ENCODE measurements at places on chromosomes 7 and 10.

GRCh38 chr7:2198760-2199159 is 34.0 kb downstream of the MAD1L1 start:
- no peaks in the 10 kb centered on the region for H3K27me3 ChIP-seq
- H3K4me1 ChIP-seq = no peaks in the 10 kb centered on the region
- H3K27ac ChIP-seq = no peak overlapping the region
- H3K4me3 ChIP-seq = no peak overlapping the region
- DNase-seq = no peak

GRCh38 chr7:64849250-64849923 is 53.7 kb upstream of the ZNF273 start:
- no peaks in the 10 kb centered on the region for H3K4me1 ChIP-seq
- no peaks in the 10 kb centered on the region for H3K36me3 ChIP-seq

DNA sequence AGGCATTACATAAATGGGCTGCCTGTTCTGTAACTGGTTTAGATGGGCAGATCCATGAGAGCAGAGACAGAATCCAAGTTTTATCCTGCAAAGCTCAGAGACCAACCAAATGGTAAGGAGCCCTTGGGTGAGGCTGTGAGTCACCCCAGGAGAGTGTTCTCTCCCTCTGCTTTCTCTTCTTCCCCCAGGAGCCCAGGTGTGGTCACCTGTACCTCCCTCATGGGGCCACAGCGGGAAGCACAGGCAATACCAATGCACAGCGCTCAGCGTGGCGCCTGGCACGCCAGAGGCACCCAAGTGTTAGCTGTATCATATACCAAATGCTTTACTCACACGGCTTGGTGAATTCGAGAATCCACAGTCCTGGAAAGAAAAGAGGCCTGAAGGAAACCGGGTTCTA is 39.4 kb downstream of the CTBP2 start:
- H3K27me3 ChIP-seq = no peaks in the 10 kb centered on the region
- DNase-seq = no peak
- no peaks in the 10 kb centered on the region for H3K36me3 ChIP-seq
- no peak overlapping the region for H3K4me3 ChIP-seq

DNA sequence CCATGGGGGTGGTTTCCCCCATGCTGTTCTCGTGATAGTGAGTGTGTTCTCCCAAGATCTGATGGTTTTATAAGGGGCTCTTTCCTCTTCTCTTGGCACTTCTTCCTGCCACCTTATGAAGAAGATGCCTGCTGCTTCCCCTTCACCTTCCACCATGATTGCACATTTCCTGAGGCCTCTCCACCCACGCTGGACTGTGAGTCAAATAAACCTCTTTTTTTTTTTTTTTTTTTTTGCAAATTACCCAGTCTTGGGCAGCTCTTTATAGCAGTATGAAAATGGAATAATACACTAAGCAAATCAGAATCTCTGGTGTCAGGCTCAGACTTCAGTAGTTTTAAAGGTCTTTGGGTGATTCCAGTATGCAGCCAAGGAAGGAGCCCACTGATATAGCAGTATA is 28.2 kb downstream of the TAS2R41 start:
- H3K27me3 ChIP-seq = no peaks in the 10 kb centered on the region
- H3K4me1 ChIP-seq = no peaks in the 10 kb centered on the region
- no peaks in the 10 kb centered on the region for H3K36me3 ChIP-seq
- DNase-seq = no peak
- H3K4me3 ChIP-seq = no peak overlapping the region

GRCh38 chr7:110105840-110106239 is 985.1 kb upstream of the LRRN3 start:
- no peaks in the 10 kb centered on the region for H3K4me1 ChIP-seq
- no peak overlapping the region for H3K27ac ChIP-seq
- DNase-seq = no peak

- no peak overlapping the region for H3K4me3 ChIP-seq
- H3K27me3 ChIP-seq = no peaks in the 10 kb centered on the region
- H3K4me1 ChIP-seq = no peaks in the 10 kb centered on the region
Measured at GRCh38 chr7:11153694-11154093, 180.0 kb downstream of the PHF14 start.

GRCh38 chr7:86643561-86644281 is at the start of gene GRM3:
TSS of gene GRM3 (plus strand) at chr7:86643909. CDS start at chr7:86765146, 121,237 bp downstream.
- H3K36me3 ChIP-seq = no peaks in the 10 kb centered on the region
- H3K4me1 ChIP-seq = peaks cover 6% of the 10 kb centered on the region
- no peaks in the 10 kb centered on the region for H3K27me3 ChIP-seq
- no peak for DNase-seq
- H3K4me3 ChIP-seq = peak within 1 kb of the TSS; percentile 65
- no peak within 1 kb of the TSS for H3K27ac ChIP-seq

- H3K4me3 ChIP-seq = no peak overlapping the region
- H3K27ac ChIP-seq = no peak overlapping the region
- no peaks in the 10 kb centered on the region for H3K4me1 ChIP-seq
- H3K27me3 ChIP-seq = no peaks in the 10 kb centered on the region
- H3K36me3 ChIP-seq = no peaks in the 10 kb centered on the region
Measured at GRCh38 chr7:102828286-102828685, 79.5 kb downstream of the FAM185A start.

DNA sequence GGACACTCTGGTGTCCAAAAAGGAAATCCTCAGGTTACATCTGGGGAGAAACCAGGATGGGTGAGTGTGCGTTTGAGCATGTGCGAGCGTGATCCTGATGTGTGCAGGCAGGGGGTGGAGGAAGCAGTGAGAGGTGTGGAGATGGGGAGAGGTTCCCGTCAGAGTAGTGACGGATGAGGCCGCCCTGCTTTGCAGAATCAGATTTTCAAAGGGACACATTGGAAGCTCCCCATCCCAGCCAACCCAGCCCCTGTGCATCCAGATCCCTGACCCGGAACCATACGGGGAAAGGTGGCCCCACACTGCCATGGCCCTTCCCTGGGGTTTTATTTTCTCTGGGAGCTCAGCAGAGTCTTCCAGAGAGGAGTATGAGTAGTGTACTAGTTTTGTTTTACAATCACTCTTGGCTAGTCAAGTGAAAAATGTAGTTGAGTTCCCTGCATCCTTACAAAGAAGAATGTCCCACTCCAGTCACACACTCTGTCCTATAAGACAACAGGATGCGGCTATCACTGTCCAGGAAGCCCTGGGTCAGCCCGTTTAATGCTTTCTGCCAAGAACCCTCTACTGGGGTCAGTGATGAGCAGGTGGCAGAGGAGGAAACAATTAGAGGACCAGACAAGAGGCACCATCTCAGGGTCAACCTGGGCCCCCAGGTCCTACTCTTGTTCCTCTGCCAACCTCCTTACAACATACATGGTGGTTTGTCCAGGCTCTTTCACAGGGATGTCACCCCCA is 46.8 kb upstream of the PDLIM1 start:
- H3K27ac ChIP-seq = peak overlapping the region; percentile 97
- peaks cover 33% of the 10 kb centered on the region for H3K4me1 ChIP-seq
- DNase-seq = no peak
- no peaks in the 10 kb centered on the region for H3K27me3 ChIP-seq
- H3K36me3 ChIP-seq = peaks cover 82% of the 10 kb centered on the region

DNA sequence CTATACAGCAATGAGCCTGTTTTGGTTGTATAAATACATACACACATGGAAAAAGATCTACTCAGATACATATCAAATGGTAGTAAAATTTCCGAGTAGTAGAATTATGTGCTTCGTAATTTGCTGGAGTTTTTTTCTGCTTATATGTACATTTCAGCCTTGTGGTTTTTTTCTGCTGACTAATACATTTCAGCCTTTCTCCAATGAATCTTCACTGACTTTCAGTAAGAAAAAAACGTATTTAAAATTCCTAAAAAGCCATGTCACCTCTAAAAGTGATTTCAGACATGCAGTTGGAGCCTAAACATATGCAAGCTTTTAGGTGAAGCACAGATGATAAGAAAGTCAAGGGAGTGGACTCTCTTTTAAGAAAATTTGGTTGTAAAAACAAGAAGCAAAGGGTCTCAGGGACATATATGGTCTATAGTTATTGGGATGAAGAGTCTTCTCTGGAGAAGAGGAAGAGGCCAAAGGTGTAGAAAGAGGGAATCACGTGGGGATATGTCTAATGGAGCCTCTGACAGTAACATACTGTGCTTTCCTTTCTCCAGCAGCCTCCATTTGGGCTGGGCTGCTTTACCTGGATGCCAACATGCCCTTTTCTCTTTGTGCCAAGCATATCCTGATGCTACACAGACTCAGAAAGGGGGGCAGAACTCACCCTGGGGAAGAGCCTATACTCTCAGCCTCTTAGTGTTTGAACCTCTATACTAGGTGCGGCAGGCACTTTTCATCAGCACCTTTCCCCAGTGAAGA is 2.4 kb downstream of the AMPH start:
- no peak overlapping the region for H3K27ac ChIP-seq
- H3K36me3 ChIP-seq = no peaks in the 10 kb centered on the region
- H3K4me1 ChIP-seq = no peaks in the 10 kb centered on the region
- DNase-seq = no peak
- H3K4me3 ChIP-seq = no peak overlapping the region

GRCh38 chr10:104330168-104331110 is 7.8 kb downstream of the ITPRIP start:
- no peaks in the 10 kb centered on the region for H3K27me3 ChIP-seq
- H3K4me3 ChIP-seq = peak overlapping the region; percentile 52
- H3K4me1 ChIP-seq = peaks cover 100% of the 10 kb centered on the region
- no peaks in the 10 kb centered on the region for H3K36me3 ChIP-seq
- H3K27ac ChIP-seq = peak overlapping the region; percentile 77

- H3K4me1 ChIP-seq = peaks cover 9% of the 10 kb centered on the region
- H3K27ac ChIP-seq = no peak overlapping the region
- no peak overlapping the region for H3K4me3 ChIP-seq
Measured at GRCh38 chr10:31769564-31769963, 159.1 kb downstream of the ARHGAP12 start.

- H3K27me3 ChIP-seq = no peaks in the 10 kb centered on the region
- no peak overlapping the region for H3K27ac ChIP-seq
- H3K4me3 ChIP-seq = no peak overlapping the region
- H3K36me3 ChIP-seq = no peaks in the 10 kb centered on the region
- DNase-seq = no peak
Measured at GRCh38 chr10:63603709-63604445, 82.7 kb downstream of the REEP3 start.

DNA sequence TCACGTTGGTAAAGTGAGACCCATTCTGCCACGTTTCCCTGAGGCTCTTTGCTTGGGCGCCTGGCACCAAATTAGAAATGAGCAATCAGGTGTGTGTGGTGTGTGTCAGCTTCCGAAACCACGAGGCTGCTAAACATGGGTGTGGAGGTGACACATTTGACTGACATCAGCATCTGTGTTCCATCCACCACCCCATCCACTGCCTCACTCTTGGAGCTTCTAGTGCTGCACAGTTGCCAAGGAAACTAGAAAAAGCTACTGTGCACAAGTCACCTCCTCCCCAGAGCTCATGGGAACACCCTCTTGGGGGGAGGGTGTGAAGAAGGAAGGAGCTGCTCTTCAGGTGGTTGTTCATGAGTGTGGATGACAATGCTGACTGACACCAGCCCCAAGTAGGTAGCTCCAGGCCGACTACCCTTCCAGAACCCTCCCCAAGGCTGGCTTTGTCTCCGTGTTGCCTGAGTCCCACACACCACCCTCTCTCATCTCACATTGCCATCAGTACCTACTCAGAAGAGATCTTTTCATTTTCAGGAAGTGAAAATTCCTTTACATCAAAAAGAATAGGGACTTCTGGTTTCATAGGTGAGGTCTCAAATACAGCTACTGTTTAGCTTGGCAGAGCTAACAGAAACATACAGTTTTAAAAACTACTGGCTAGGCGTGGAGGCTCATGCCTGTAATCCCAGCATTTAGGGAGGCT is 152.2 kb downstream of the TMEM178B start:
- H3K4me1 ChIP-seq = no peaks in the 10 kb centered on the region
- no peaks in the 10 kb centered on the region for H3K36me3 ChIP-seq
- no peak for DNase-seq

GRCh38 chr10:101006593-101007098 is 7.0 kb downstream of the LZTS2 start:
- peaks cover 39% of the 10 kb centered on the region for H3K4me1 ChIP-seq
- no peak overlapping the region for H3K4me3 ChIP-seq
- DNase-seq = no peak
- H3K27me3 ChIP-seq = no peaks in the 10 kb centered on the region
- no peak overlapping the region for H3K27ac ChIP-seq

DNA sequence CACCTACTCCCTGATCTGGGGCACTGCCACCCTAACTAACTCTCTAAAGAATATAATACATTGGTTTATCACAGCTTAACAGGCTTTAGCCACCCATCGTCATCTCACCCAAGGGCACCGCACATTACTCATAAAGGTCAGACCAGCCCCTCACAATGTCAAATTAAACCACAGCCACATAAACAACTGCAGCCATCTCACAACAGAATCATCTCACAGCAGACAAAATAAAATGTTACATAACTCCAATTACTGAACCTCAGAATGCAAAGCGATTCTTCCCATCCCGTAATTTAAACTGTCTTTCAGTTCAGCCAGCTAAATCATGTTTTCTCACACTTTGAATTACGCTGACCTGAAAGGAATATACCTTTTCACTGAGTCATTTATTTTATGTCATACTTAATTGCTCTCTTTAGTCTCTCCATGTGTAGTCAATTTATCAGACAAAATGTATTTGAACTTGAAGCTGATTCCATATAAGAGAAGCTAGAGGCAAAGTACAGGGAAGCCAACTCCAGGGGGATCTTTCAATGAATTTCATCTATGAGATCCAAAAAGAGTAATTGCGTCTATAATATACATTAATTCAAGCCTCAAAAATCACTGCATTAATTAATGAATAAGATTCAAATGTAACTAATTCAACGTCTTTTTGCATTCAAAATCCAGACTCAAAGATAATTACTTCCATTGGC is 96.9 kb upstream of the NEBL start:
- no peaks in the 10 kb centered on the region for H3K4me1 ChIP-seq
- no peaks in the 10 kb centered on the region for H3K36me3 ChIP-seq
- H3K4me3 ChIP-seq = no peak overlapping the region

- no peak overlapping the region for H3K27ac ChIP-seq
- DNase-seq = no peak
- no peaks in the 10 kb centered on the region for H3K27me3 ChIP-seq
- H3K36me3 ChIP-seq = peaks cover 8% of the 10 kb centered on the region
Measured at GRCh38 chr10:27531336-27531847, 27.3 kb downstream of the RAB18 start.

- H3K36me3 ChIP-seq = no peaks in the 10 kb centered on the region
- H3K4me1 ChIP-seq = peaks cover 17% of the 10 kb centered on the region
- DNase-seq = no peak
- H3K27me3 ChIP-seq = no peaks in the 10 kb centered on the region
- peak overlapping the region; percentile 63 for H3K27ac ChIP-seq
Measured at GRCh38 chr7:55086413-55087201, 67.8 kb downstream of the EGFR start.

- peaks cover 13% of the 10 kb centered on the region for H3K4me1 ChIP-seq
Measured at GRCh38 chr10:117441812-117442443, 66.7 kb upstream of the PDZD8 start.

- H3K4me1 ChIP-seq = peaks cover 7% of the 10 kb centered on the region
- no peaks in the 10 kb centered on the region for H3K27me3 ChIP-seq
- no peak overlapping the region for H3K4me3 ChIP-seq
- no peaks in the 10 kb centered on the region for H3K36me3 ChIP-seq
- no peak for DNase-seq
- H3K27ac ChIP-seq = no peak overlapping the region
Measured at GRCh38 chr7:111878785-111879184, 316.5 kb upstream of the IMMP2L start.

GRCh38 chr7:129437190-129437589 is 3.0 kb downstream of the STRIP2 start:
- no peak overlapping the region for H3K27ac ChIP-seq
- peaks cover 13% of the 10 kb centered on the region for H3K4me1 ChIP-seq
- H3K4me3 ChIP-seq = no peak overlapping the region
- no peaks in the 10 kb centered on the region for H3K36me3 ChIP-seq
- H3K27me3 ChIP-seq = no peaks in the 10 kb centered on the region

GRCh38 chr10:3806603-3807002 is 21.6 kb upstream of the KLF6 start:
- no peaks in the 10 kb centered on the region for H3K27me3 ChIP-seq
- peak overlapping the region; percentile 89 for H3K27ac ChIP-seq
- H3K4me3 ChIP-seq = no peak overlapping the region
